T-helper 9 cell (primary cell): ENCODE measurements at places on chromosomes 3 and 15.

- DNase-seq, result no peak
Observed at GRCh38 chr3:169256027-169256426, 407.5 kb downstream of the MECOM start.

GRCh38 chr15:69756440-69756839, 303.8 kb downstream of the RPLP1 start:
- no peak for DNase-seq

GRCh38 chr15:82143390-82144385, 97.9 kb upstream of the MEX3B start:
- no peak for DNase-seq

DNA sequence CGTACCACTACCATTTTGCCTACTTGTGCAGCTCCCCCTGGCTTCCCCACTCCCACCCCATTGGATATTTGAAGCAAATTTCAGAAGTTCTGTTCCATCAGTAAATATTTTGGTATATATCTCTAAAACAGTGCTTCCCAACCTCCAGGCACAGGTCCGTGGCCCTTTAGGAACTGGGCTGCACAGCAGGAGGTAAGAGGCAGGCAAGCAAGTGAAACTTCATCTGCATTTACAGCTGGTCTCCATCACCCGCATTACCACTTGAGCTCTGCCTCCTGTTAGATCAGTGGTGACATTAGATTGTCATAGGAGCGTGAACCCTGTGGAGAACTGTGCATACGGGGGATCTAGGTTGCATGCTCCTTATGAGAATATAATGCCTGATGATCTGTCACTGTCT, 97.2 kb upstream of the LRRFIP2 start:
- no peak for DNase-seq

GRCh38 chr3:173221010-173221409, 80.0 kb upstream of the SPATA16 start:
- no peak for DNase-seq

DNA sequence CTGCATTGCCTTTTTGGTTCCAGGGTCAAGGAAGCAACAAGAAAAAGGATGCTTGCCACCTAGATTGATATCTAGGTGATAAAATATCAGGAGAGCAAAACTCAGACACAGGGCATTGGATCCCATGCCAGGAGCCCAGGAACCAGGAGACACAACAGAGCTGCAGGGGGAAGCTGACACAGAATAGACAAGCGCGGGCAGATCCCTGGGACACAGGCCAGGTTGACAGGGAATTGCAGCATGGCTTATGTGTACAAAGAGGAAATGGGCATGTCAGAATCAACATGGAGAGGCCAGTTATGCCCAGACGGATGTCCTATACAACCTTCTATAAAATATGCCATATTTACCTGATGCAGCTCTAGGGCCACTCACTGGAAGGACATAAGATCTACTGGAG, 84.2 kb downstream of the SEMA6D start:
- no peak for DNase-seq

DNA sequence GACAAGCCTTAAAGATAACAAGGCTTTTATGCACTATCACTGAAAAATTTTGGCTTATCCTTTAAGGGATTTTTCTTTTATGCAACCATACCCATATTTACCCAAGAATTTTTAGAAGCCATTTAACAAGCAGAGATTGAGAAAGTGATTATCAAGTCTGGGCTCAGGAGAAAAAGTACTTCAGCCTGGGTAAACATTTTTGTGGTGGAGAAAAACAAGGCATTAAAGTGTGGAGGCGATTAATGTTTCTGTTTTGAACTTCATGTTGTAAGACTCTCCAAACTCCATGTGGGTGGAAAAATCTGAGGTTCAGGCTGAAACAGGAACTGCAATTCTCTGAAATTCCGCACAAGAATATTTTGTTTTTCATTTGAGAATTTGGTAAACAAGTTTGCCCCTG, 260.4 kb upstream of the KCNMB2 start:
- DNase-seq, result no peak

DNA sequence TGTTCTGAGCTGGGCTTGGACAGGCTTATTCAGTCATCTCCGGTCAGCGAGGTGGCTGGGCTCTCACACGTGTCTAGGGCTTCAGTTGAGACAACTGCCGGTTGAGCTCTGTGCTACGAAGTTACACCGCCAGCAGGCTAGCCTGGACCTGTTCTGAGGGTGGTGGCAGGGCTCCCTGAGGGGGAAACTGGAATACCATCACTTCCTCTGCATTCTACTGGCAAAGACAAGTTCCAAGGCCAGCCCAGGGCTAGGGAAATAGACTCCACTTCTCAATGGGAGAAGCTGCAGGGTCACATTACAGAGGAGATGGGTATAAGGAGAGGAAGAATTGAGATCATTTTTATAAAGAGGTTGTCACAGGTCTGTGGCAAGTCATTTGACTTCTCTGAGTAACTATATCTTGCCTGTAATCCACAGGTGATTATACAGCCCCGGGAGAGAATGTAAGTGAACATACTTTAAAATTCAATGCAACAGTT, 106.8 kb upstream of the IL12A start:
- no peak for DNase-seq

GRCh38 chr3:46848271-46849044, 14.8 kb downstream of the MYL3 start:
- no peak for DNase-seq

DNA sequence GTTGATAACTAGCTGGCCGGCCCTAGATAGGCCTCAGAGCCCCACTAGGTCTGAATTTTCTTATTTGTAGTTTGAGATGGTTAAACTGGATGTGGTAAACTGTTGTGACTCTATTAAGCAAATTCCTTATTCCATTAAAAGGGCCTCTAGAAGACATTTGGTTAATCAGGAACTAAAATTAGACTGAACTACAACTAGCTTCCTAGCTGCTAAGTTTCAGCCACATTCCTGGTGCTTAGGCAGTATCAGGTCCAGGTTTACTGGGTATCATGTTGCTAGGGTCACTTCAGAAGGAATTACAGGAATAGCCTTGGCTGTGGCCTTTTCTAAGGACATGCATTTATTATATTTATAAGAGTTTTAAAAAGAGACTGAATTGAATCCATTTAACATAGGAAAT, 136.3 kb downstream of the PLD1 start:
- DNase-seq, result no peak

- DNase-seq, result no peak
Observed at GRCh38 chr3:12234192-12234591, 54.7 kb upstream of the PPARG start.

GRCh38 chr3:86748015-86748414, 242.9 kb downstream of the VGLL3 start:
- no peak for DNase-seq

- peak; percentile 10 for DNase-seq
Observed at GRCh38 chr15:73273181-73274002, 95.4 kb downstream of the HCN4 start.

GRCh38 chr3:190178779-190179178, 58.1 kb upstream of the P3H2 start:
- no peak for DNase-seq

DNA sequence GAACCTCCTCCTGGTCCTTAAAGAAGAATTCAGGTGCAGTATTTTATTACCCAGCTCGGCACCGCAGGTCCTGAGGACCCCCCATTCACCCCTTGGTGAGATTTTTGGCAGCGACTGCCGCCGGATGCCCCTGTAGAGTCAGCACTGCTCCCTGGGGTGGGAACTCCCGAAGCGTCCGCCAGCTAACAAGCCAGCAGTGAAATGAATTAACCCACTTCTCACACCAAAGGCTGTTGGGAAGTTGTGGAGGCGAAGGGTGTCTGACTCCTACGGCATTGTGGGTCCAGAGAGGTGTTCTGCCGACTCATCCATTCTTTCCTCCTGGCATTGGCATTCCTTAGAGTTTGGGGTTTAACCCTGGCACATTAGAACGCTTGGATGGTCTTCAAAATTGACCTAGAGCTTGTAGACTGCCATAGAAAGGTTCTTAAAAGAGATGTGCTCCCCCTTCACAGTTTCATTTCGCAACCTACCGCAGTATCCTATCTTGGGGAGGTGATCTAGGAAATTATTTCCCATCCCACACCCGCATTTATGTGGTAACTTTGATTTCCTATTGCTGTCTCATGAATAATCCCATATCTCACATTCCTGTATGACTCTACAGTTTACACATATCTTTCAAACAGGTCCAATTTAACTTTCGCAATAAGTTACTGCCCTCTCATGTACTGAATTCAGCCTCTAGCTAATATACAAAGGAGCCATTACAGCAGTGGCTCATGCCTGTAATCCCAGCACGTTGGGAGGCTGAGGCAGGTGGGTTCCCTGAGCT, 879 bp upstream of the EIF5A2 start:
- no peak for DNase-seq

- no peak for DNase-seq
Observed at GRCh38 chr15:27490867-27491595, 520.0 kb downstream of the GABRG3 start.

DNA sequence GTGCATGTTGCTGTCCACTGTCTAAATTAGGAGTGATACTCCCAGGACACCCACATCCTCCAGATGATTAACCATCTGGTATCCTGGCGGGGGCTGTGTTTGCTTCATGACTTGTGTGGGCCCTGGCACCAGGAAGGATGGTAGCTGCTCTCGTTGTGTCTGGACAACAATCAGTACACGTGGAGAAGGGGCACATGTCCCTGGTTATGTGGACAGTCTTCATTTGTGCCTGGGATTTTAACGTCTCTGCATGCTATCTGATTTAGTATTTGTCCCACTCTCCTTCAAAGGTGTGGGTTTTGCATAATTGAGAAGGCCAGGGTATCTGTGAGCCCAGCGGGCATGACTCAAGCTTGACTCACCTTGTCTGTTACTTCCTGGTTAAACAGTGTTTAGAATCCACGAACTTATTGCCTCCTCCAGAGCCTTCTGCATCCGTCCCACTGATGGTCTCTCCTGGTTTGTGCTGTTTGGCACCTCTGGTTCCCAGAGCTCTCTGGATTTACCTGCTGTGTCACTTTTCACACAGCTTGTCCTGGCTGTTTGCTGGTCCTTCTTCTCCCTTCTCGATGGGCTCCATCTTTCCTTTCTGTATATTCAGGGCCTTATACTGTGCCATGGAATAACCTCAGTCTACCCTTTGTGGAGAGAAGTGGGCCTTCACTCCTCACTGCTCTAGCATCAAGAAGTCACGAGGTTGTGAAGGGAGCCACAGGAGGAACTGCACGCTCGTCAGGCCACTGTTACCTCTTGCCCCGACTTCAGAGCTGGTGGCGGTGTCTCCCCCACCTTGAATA, 32.5 kb downstream of the ARNT2 start:
- DNase-seq, result no peak

DNA sequence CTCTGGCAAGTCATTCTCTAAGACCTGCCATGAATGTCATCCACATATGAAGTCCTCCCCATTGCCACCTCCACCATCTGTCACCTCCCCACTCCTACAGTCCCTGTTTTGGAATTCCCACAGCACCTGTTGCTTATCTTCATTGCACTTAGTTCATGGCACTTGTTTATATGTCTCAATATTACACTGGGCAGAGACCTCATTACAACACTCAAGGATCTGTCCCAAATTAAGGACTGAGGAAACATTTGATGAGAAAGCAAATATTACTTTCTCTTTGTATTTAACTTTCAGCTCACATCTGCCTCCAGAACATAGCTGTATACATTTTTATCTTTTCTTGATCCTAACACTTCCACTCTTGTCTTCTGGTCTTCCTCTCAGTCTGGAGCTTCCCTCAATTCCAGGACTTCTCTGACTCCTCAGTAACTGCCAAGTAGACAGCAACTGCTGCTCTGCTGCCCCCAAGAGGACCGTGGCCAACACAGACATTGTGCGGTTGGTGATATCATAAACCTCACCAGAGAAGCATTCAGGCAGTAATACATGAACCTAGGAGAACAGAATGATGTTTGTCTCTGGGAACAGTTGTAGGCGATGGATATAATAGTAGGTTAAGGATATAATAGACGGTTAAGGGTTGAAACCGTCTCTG, 45.0 kb upstream of the FGF12 start:
- no peak for DNase-seq

DNA sequence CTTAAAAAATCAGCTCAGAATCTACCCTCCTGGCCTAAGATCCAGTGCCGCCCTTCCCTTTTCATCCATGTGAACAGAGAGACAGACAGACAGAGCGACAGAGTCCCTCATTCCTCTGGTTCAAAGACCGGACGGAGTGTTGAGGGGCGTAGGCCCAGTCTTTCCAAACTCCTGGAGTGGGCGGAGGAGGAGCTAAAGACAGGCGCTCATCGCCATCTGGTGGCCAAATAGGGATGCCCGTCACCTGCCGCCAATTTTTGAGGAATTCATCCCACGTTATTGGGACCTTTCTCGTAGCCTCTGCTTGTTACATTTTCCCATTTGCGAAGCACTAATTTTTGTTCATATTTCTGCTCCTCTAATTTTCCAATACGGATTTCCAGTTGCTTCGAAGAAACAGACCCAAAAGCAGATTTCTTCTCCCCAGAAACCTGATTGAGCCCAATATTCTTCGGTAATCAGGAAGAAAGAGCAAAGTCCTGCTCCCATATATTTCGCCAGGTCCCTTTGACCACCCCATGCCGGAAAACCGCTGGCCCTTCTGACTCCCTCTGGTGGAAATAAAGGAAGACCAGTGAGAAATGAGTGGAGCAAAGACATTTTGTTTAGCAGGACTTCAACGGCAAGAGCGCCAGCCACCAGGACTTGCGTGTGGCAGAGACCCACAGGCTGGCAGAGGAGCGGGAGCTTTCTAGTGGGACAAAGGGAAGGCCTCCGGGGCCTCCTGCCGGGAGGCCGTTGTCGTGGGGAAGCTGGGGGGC, 88.0 kb downstream of the LRRK1 start:
- peak; percentile 43 for DNase-seq

DNA sequence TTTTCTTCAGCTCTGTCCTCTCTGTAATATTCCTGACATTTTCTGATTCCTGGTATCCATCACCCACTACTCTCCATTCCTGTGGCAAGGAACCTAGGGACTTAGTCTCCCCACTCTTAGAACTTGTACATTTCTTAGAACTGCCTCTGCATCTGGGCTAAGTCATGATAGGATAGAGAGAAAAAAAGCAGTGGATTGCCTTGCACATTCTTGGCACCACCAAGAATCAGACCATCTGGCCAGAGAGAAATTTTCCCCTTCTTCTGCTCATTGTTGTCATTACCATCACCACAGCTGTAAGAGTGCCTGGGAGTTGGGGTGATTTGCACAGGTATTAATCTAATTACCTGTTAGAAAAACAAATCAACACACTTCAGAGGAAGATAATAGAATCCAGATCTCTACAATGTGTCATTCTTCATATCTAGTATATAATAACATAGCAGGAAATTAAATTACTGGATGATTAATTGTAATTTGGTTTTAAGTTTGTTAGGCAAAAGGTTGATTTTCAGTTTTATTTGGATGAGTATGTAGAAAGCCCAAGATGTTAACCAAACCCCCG, 264.8 kb upstream of the ZPLD1 start:
- no peak for DNase-seq

- no peak for DNase-seq
Observed at GRCh38 chr3:183933160-183933559, 48.5 kb upstream of the PARL start.

GRCh38 chr15:29070471-29071231, 184.9 kb downstream of the APBA2 start:
- DNase-seq, result no peak
